CD4-positive, alpha-beta T cell treated with Interleukin-1 beta for 1 hour (primary cell): ENCODE measurements at places on chromosomes 13 and 19.

- no peak for DNase-seq
Measured at GRCh38 chr13:45195421-45195820, 5.4 kb downstream of the KCTD4 start.

DNA sequence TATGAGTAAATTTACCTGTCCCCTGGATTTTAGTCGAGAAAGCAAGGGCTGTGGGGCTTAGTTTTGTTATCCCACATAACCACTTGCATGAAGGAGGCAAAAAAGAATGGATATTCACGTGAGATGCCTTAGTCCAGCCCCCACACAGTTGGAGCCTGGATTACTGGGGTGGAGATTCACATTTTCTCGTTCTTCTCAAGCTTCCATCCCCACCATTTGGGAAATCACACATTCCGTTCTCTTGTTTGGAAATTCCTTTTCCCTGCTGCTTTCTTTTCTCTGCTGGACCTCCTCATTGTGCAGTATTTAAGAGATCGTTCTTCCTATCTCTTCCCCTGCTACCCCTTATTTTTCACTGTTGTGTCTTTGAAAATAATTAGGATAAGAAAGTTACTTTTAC is 45.1 kb upstream of the FARP1 start:
- no peak for DNase-seq

DNA sequence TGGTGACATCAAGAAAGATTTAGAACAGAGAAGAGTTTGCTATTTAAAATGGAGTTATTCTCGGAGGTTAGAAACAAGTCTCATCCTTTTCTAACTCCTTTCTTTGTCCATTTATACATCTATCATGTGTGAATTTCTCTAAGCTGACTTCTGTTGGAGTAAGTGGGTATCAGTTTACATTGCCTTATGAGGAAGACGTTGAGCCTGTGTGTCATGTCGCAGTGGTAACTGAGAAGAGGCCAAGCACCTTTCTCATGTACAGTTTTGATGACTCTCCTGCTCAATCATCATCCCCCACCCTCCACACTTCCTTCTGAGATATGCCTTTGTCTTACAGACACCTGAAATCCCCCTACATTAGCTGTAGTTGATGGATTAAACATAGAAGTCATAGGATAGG is 624.8 kb downstream of the LIG4 start:
- DNase-seq, result no peak

DNA sequence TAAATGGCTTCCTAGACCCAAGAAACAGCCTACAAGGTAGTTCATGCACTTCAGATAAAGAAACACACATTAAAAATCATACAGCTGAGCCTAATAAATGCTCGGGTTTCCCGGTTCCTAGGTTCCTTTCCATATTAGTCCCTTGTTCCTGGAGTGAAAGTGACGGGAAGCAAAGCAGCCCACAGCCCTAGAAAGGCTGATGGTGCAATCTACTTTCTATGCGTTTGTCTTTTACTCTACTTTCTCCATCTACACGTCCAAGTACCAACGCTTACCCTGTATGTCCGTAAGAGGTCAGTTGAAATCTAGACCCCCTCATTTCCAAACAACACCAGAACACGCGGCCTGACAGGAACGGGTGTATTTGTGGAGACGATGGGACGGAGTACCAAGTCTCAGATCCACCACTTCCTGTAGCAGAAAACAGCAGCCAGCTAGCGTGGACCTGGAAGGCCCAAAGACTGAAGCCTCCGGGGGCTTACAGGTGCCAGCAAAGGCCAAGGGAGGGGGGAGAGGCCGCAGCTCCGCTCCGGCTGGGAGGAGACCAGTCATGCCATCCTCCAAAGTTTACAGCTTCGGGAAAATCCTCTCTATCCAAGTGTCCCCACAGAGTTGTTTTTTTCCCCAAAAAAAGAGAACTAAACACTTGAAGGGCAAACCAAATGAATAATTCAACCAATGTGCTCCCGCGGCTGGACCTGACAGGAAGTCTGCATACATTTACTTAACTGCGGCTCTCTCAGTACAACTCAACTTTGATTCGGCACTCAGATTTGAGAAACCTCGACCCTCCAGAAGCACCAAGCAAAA is 34.1 kb downstream of the STK24 start:
- DNase-seq, result no peak

DNA sequence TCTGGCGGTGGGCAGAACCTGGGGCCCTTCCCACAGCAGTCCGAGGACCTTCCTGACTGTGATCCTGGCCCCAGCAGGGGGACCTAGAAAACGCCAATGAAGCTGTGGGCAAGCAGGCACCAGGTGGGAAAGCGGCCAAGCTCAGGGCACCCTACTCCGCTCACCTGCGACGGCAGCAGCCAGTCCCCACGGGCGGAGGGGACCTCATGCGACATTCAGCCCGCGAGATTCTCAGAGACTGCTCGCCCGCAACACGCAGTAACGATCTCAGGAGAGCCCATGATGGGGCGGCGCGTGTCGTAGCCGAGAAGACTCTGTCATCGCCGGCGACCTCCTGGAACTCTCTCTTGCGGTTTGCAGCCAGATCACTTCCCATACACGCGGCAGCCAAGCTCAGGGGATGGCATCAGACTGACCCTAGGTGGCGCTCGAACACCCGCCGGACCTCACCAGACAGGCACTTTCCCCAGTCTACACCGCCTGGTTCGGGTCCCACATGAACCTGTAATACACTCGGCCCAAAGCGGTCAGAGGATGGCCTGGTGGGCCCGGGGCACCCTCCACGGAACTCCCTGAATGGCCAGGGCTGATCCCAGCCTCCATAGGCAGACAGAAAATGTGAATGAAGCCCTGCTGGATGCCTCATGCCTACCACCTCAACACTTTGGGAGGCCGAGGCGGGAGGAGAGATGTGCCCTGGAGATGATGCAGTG is 26.5 kb downstream of the MAN2B1 start:
- DNase-seq, result peak; percentile 88

DNA sequence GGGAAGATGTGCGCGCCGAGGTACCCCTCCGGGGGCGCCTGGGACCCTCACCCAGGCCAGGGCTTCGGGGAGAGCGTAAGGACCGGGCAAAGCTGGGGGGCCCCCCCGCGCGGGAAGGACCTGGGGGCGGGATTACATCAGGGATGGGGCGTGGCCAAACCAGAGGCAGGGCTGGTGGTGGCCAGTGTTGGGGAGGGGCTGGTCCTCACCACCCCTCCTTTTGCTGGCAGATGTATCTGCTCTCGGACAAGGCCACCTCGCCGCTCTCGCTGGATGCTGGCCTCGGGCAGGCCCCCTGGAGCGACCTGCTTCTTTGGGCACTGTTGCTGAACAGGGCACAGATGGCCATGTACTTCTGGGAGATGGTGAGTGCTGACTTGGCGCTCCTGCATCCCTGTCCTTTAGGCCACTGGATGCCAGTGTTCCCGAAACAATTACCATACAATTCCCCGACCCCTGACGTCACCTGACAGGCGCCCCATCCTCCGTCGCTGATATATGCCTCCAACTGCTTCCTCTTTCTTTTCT is 25.3 kb downstream of the TRPM4 start:
- DNase-seq, result no peak

GRCh38 chr13:95643571-95643935 is 953 bp downstream of the DZIP1 start:
- no peak for DNase-seq

DNA sequence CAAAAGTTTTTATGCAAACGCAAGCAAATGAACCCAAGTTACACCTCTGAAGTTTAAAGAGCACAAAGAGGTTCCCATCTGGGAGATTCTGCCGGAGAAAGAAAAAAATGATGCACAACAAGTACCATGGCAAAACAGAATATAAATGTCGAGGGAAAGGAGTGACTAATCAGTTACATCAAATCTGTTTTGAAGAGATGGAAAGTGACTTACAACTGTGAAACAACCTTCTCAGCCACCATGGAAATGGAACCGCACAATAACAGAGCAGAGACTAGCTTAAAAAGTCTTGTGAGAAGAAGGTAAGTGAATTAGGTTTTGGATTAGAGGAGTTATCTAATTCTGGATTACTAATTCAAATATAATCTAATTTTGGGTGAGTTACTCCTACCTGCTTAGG is 2.4 kb downstream of the HSPH1 start:
- DNase-seq, result no peak

- no peak for DNase-seq
Measured at GRCh38 chr19:1315470-1316166, 29.9 kb downstream of the EFNA2 start.

DNA sequence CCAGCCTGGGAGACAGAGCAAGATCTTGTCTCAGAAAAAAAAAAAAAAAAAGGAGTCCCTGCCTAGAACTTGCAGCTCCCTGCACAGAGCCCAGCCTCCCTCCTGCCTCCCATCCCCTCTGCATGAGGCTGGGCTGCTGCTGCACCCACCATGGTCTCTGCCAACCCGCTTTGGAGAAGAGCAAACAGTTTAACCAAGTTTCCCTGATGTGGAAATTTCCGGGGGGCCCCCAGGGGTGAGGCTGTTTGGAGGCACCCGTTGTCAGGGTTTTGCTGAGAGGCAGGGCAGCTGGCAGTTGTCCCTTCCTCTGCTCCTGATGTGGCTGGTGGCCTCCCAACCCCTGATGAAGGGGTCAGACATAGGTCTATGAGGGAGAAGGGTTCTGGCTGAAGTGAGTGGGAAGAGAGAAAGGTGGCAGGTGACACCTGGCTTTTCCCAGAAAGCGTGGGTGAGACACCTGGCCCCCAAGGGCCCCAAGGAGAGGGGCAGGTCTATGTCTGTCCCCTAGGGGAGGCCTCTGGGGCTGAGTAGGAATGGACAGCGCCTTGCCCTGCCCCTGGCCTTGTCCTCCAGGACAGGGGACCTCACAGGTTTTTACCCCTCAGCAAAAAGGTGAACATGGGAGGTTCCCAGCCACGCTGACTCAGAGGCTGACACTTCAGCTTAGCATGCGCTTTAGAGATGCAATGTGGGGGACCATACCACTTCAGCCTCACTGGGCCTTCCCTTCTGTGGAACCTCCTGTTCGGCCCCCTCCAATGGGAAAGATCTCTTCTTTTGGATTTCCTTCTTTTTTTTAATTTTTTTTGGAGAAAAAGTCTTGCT is 5.5 kb downstream of the LRP3 start:
- DNase-seq, result no peak

GRCh38 chr13:38752686-38753085 is 65.8 kb downstream of the FREM2 start:
- no peak for DNase-seq

DNA sequence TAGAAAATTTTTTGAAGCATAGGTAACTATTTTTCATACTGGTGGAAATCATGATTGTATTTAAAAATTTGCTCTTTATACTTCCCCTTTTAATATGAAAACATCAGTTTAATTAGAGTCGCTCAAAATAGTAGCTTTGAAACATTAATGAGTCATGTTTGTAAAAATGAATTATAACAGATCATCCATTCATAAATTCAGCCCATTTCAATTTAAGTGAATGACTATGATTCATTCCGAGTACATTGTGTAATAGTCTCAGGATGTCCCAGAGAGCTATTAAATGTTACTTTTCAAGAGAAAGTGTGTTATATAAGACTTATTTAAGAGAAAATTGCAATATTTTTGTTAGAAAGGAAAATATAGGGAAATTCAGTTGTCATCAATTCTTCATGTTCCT is 111.0 kb downstream of the FNDC3A start:
- DNase-seq, result no peak

DNA sequence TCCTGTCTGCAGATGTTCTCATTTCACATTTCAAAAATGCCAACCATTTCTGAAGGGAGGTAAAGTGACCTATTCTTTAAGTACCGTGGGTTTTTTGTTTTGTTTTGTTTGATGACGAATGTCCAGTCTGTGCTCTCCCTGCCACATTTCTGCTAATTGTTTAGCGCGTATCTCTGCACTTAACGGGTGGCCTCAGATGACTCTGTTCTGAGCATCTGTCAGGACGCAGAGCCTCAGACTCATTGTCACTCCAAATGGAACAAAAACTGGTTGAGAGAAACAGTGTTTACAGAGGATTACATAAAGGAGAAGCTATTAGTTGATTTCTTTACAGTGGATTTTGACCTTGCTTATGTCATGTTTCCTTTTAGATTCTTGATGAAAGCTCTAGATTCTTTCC is 23.7 kb downstream of the TPP2 start:
- no peak for DNase-seq

GRCh38 chr19:13976446-13976845 is 24.1 kb downstream of the DCAF15 start:
- no peak for DNase-seq

GRCh38 chr19:12969292-12969988 is at the start of gene DAND5:
Gene DAND5, plus strand, starts transcription at chr19:12969576. Its CDS starts 85 bp downstream, at chr19:12969661.
- DNase-seq, result no peak

GRCh38 chr13:114099918-114100445 is 32.4 kb downstream of the RASA3 start:
- DNase-seq, result no peak

DNA sequence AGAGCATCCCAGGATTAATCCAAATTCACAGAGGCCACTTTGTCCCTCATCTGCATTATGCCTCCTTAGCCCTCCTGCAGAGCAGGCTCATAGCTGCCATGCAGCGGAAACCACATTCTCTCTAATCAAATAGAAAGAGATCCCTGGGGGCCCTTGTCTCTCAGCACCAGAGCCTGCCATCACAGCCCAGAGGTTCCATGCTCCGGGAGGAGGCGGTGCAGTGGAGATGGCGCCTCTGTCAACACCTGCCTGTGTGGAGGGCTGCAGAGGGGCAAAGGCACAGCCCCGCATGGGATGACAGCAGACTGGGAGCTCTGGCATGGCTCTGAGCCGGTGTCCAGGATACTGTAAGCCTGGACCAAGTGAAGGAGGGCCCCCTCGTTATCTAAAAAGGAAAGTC is 111.3 kb downstream of the SLC7A1 start:
- DNase-seq, result no peak

GRCh38 chr13:112000888-112001287 is 66.1 kb upstream of the SOX1 start:
- no peak for DNase-seq

DNA sequence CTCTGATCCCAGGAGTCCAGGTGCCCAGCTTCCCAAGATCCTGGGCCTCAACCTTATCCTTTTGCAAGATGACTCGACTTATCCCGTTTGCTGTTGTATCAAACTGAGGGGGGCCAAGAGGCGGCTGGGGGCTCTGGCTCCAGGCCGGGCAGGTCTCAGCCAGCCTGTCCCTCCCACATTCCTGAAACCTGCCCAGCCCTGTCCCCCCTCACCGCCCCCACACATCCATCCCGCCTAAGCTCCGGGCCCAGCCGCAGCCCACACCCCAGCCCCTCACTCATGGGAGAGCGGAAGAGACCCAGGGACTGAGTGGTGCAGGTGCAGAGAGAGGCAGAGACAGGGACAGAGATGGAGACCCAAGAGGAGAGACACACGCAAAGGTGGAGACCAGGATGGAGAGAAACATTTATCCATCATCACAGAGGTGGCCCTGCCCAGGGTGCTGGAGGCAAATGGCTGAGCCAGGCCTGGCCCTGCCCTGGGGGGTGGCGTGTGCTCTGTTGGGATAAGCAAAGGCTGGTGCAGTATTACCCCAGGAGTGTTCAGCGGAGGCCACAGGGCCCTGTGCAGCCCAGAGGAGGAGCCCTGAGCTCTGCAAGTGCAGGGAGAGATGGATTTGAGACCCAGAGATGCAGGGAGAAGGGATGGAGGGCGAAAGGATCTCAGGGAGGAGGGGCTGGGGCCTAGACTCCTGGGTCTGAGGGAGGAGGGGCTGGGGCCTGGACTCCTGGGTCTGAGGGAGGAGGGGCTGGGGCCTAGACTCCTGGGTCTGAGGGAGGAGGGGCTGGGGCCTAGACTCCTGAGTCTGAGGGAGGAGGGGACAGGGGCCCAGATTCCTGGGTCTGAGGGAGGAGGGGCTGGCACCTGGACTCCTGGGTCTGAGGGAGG is 1.6 kb downstream of the BCAM start:
- DNase-seq, result no peak
